ENCODE measurements at places on chromosomes 13 and 19.

GRCh38 chr19:13864046-13864666 is 12.8 kb upstream of the NANOS3 start:
- DNase-seq = no peak

DNA sequence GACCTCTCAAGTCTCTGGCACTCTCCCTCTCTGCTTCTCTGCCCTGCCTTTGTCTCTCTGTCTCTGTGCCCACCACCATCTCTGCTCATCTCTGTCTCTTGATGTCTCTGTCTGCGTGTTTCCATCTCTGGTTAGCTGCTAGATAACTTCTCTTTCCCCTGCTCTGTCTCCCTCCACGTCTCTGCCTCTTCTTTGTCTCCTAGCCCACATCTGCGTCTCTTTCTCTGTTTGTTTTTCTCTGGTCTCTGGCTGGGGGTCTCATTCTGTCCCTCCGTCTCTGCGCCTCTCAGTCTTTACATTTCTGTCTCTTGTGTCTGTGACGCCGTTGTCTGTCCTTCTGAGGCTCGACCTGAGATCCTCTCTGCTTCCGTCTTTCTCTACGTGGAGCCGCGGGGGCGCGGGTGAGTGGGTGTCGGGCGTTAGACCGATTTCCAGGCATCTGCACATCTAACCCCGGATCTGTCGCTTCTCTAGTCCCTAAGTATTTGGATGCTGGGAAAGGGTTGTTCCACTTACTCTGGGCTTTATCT is 386 bp downstream of the GIPR start:
- DNase-seq = no peak

DNA sequence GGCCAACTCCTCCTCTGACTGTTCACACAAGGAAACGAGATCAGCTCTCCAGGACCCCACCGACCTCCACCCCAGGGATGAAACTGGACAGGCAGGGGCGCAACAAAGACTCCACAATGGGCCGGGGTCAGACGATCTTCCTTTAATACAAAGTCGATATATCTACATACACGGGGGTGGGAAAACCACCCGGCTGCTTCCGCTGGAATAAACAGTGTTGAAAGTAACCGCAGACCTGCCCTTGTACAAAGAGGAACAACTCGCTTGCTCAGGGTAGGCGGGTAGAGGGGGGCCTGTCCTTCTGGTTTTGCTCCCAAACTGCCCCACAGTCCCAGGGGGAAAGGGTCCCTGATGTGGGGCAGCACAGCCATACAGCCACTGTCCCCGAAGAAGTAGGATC is 135.2 kb downstream of the PTPRS start:
- no peak for DNase-seq

- no peak for DNase-seq
These were observed 99.3 kb downstream of the FGF14 start for GRCh38 chr13:102302534-102302933.

GRCh38 chr13:109028624-109029023 is 399.2 kb downstream of the MYO16 start:
- DNase-seq = no peak

GRCh38 chr19:47492571-47493377 is 8.8 kb upstream of the KPTN start:
- DNase-seq = no peak

DNA sequence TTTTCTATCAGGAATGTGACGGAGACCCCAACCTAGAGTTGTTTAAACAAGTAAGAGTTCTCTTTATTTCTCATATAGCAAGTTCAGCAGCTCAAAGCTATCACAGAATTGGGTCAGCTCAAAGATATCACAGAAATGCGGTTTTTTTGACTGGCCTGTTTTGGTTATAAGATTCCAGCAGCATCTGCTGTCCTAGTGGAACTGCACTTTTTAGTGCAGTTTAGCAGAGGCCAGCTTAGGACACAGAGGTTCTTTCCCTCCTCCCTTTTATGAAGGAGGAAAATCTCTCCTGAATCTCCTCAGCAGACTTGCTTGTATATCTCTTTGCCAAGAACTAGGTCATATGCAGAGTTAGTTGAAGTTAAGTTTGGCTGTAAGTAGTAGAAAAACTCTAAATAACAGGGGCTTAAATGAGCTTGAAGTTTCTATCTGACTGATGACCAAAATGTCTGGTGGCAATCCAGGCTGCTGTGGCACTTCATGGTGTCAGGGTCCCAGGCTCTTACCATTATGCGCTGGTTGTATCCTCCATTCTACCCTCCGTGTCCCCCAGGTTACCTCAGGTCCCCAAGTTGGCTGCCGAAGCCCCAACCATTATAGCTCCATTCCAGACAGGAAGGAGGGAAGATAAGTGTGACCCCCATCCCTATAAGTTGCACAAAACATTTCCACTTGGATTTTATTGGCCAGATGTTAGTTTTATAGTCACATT is 6.6 kb downstream of the PPP2R1A start:
- no peak for DNase-seq

GRCh38 chr19:47730910-47731309 is 14.4 kb upstream of the NOP53 start:
- DNase-seq = no peak

DNA sequence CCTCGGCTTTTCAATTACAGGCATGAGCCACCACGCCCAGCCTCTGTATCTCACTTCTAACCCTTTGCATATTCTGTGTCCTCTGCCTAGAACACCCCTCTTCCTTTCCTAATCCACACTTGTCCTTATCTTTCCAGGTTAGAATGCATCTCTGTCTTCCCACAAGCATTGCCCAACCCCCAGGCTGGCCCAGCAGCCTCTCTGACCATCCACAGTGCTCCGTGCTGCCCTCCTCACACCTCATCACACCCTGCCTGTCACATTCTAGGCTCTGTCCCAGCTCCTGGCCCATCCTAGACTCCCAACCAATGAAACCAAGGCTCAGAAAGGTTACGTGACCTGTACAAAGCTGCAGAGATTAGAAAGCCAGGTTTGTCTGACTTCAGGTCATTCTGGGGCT is 11.3 kb downstream of the JAK3 start:
- DNase-seq = no peak

DNA sequence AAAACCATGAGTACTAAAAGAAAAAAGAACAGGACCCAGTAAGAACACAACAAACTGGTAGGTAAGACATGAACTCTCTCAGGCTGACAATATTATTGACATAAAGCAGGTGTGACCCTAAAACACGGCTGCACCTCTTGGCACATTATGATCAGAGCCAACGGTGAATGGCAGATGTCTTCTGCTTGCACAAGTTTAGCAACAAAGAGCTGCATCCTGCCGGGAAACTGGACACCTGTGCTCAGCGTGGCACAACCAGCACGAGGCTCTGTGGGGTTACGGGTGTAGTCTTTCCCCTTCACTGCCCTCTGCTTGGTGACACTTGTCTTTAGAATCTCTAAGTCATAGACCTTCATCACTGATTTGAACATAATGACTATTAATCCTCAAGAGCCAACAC is 97.9 kb downstream of the DOCK9 start:
- no peak for DNase-seq

GRCh38 chr13:36369268-36370107 is 23.3 kb upstream of the SPART start:
- no peak for DNase-seq

- DNase-seq = no peak
These were observed 764 bp downstream of the UPF1 start for GRCh38 chr19:18832306-18833140.

- DNase-seq = no peak
These were observed 782.5 kb upstream of the SLITRK6 start for GRCh38 chr13:86581706-86582105.

GRCh38 chr13:76229281-76229680 is 593.2 kb downstream of the LMO7 start:
- no peak for DNase-seq

- peak; percentile 52 for DNase-seq
These were observed 10.2 kb upstream of the CCDC97 start for GRCh38 chr19:41299755-41300089.

DNA sequence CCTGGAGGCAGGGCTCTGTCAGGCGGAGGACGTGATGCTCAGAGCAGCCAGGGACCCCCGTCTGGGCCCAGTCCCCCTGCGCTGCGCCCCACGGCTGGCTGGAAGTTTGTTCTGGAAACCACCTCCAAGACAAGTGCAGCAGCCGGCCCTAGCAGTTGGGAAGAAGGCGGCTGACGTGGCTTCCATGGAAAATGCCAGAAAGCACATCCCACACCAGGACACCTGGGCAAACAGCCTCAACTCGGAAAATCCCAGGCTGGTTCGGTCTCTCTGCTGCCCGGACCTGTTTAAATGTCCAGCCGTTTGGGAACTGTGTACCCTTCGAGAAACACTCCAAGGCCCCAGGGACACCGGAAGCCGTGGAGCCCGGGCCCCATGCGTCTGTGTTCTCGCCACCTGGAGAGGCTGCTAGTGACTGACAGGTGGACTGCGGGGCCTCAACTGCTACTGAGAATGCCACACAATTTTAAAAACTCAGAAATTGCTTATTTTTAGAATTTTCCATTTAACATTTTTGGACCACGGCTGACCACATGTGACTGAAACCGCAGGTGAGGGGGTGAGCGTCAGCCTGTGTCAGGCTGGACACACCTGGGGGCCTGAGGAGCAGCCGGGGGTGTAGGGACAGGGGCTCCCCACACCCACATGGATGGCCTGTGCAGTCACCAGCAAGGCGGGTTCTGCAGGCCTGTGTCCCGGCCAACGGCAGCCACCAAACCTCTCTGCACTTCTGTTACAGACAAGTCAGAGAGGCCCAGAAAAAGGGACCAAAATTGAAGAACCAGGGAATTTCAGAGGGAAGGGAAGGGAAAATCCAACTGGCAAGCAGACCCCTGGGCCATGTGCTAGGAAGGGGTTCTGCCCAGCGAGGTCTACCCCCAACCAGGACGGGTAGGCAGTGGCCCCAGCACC is 31.7 kb downstream of the RASA3 start:
- no peak for DNase-seq

DNA sequence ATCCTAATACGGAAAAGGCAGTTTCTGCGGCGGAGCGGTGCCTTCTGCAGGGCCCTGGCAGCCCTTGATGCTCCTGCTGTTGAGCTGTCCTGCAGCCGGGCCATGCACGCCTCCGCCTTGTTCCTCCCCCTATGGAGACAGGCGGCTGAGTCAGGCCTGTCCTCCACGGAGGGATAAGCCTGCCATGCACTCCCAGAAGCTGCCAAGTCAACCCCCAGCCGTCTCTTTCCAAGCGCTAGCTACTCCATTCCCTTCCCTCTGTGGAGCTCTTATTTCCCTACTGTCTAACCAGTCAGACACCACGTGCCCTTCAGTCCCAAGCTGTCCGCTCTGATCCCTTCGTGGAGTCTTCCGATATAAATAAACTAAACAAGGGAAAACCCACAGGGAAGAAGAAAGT is 197.0 kb downstream of the COL4A1 start:
- no peak for DNase-seq

- DNase-seq = no peak
These were observed 559.0 kb upstream of the SLC10A2 start for GRCh38 chr13:103625194-103625593.

Measured in T follicular helper cell (primary cell).